ENCODE measurements at places on chromosomes 12 and 14.

DNA sequence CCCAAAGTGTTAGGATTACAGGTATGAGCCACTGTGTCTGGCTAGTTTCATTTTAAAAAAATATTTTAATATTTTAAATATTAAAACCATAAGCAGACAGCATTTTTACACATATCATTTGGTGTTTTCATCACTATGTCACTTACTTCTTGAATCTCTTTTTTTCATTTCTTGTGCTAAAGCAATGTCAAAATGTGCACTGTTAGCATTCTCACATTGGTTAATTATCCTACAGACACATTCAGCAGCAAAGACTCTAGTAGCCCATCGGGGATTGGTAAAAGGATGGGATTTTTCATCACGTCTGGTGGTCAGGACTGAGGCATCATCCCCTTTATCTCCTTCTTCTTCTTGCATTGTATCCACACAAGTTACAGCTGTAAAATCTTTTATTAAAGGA lies 96.9 kb downstream of the HEATR5A start:
- DNase-seq, result no peak

DNA sequence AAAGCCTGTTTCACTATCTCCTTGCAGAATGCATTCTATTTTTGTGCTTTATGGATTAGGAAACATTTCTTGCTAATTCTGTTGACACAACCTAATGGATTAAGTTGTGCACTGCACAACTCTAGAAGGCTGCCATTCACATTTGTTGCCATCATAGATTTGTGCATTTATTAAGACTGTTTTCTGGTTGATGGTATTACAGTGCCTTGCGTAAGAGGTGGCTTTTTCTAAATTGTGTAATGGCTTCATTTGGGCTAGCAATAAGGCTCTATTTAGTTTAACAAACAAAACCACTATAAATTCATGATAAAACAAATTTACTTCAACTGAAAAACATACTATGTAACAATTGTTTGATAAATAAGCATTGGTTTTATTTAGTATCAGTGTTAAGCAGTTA lies 175.9 kb downstream of the TRHDE start:
- DNase-seq, result peak; percentile 1

- no peak for DNase-seq
Measured at GRCh38 chr12:8603286-8603685, 9.4 kb downstream of the AICDA start.

- no peak for DNase-seq
Measured at GRCh38 chr14:104600805-104601204, 3.8 kb downstream of the TMEM179 start.

- DNase-seq, result no peak
Measured at GRCh38 chr12:4120316-4120917, 153.1 kb upstream of the CCND2 start.

GRCh38 chr12:8078398-8078797 lies 3.7 kb upstream of the NECAP1 start:
- DNase-seq, result no peak

DNA sequence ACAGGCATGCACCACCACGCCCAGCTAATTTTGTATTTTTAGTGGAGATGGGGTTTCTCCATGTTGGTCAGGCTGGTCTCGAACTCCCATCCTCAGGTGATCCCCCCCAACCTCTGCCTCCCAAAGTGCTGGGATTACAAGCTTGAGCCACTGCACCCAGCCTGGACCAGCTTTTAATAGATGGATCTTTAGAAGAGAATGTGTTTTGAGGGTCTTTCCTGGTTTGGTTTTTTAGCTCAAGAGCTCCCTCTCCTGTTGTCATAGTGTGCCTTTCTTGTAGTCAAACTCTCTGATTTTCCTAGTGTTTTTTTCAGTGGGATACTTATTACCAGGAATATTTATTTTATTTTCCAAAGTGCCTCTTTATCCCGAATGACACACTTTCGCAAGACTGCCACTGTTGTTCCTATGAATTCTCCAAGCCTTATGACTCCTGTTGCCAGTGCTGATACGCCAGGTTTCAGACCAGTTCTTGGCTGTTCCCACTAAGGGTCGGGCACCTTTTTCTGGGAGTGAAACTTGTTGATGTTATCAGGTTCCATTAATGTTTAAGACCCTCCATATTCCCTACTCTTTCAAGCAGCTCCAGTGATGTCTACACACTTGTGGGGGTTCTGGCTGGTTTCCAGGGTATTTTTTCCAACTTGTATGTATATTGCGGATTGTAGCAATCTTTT lies 31.5 kb upstream of the LIMA1 start:
- no peak for DNase-seq

DNA sequence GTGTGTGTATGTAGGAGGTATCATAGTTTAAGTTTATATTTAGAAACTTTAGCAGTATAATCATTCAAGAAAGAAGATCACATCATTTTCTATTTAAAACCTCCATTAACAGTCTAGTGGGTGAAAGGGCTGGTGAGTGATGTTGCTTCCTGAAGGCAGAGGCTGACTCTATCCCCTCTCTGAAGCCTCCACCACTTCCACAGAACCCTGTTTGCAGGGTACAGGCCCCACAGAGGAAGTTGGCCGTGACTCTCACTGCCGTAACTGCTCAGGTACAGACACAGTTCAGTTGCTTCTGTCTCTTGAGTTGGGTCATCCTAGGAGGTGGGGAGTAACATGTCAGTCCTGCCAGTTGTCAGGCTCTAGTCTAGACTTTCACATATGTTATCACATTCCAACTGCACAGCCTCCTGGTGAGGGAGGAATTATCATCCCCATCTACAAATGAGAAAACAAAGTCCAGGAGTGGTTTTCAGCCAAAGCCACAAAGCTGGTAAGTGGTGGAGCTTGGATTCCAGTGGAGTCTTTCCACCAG lies 31.5 kb downstream of the CFL2 start:
- DNase-seq, result no peak

GRCh38 chr12:53105712-53106439 lies 2.6 kb downstream of the SOAT2 start:
- no peak for DNase-seq

DNA sequence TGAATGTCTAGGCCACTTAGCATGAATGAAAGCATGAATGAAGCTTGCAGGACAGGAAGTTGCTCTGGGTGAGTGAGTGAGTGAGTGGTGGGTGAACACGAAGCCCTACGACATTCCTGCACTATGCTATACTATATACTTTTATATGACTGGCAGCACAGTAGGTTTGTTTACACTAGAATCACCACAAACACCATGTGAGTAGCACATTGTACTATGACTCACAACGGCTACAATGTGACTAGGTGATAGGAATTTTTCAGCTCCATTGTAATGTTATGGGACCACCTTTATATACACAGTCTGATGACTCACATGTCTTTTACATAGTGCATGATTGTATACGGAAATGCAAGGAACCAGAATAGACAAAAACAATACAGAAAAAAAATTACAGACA lies 1480.2 kb downstream of the AACS start:
- no peak for DNase-seq

DNA sequence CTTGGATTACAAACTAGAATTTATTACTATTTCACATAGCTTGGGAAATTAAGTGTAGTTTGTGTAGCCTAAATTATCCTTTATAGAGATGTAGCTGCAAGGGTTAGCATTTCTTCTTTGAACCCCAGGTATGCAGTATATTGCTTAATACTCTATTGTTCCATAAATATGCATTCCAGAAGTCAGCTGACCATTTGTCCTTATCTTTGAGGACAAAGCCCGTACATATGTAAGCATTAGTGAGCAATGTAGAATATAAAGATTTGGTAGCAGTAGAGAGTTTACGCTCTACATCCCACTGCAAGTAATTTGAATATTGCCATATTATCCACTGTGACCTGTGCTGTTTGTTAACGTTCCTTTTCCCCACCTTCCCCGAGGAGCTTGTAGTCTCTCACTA lies 26.9 kb downstream of the PPM1A start:
- DNase-seq, result no peak

DNA sequence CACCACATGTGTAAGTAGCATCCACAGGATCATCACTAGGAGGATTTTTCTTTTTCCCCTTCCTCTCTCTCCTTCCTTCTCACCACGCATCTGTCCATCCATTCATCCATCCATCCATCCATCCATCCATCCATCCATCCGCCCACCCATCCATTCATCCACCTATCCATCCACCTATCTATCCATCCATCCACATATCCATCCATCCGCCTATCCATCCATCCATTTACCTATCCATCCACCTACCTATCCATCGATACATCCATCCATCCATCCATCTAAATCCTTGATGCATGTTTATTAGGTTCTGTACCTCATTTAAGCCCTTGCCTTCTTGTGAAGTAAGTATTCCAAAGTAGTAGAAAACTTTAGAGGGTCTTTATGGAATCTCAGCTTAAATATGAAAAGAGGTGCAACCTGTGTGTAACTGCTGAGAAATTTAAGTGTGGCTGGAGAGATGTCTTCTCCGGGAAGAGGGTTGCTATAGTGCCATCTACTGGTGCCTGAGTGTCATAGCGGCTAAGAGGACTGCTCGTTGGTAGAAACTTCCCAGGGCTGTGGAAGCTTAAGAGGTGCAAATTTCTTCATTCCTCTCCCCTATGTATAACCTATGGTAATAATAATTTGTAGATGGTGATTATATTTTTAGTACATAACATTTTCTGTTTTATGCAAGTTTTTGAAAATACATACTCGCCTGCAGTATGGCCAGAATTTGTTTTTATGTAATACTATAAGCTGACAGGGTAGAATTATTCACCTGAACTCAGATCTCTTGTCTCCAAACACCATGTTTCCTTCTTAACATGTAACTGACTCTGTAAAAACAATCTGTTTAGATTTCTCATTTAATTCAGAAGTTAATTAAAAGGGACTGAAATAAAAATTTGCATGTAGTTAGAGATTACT lies 46.0 kb downstream of the MYO1H start:
- no peak for DNase-seq

- DNase-seq, result no peak
Measured at GRCh38 chr14:43407706-43408105, 1099.4 kb downstream of the FSCB start.

DNA sequence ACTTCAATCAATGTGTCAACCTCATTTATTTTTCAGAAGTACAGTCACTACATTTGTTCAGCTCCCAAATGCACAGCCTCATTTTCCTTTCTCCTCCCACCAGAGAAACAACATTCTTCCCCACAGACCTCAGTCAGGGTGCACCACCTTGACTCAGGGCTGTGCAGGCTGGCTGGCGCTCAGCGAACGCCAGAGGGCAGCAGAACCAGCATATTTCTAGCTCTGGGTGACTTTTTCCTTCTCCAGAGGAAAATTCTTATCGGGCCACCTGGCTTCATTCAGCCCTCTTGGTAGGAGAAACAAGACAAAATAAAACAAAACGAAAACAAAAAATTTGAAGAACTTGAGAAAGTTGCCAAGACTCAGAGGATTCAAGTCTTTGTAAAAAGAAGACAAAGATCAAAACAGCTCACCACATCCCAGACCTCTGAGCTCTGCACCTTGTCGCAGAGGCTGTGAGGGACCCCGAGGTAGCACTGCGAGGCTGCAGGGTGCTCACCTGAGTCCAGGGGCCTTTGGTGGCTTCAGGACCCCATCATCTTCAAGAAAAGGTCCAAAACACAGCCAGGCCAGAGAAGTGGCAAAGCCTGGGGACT lies 33.7 kb downstream of the PAH start:
- DNase-seq, result peak; percentile 1

GRCh38 chr14:76948976-76949375 lies 79.5 kb downstream of the IRF2BPL start:
- no peak for DNase-seq

Data from GM04503 (cell line).